Lower leg skin (tissue), 4 donors: ENCODE measurements at places on chromosomes 2 and 18.
A peak's percentile ranks its signal among the peaks of the same experiment; 100 is the strongest.

GRCh38 chr18:50284255-50284885 lies 3.0 kb upstream of the MBD1 start:
- no peak for DNase-seq

- no peak for DNase-seq
Measured at GRCh38 chr2:198905881-198906612, 551.7 kb downstream of the SATB2 start.

DNA sequence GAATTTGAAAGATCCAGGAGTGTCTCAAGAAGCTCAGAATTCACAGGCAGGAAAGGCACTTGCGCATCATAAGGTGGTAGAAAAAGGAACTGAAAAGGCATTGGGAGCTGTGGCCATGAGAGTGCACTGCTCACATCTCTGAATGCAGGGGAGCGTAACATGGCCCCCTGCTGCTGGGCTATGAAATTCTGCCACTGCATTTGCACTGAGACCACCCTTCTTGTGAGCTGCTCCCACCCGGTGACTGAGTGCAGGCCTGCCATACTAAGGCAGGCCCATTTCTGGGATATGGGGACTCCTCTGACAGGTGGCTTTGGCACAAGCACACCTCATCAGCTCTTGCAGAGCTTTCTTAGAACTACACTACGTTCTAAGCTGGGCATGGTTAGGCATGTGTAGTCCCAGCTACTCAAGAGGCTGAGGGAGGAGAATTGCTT lies 25.3 kb upstream of the STARD7 start:
- DNase-seq = no peak

- no peak for DNase-seq
Measured at GRCh38 chr18:26436176-26437051, 111.9 kb downstream of the KCTD1 start.

DNA sequence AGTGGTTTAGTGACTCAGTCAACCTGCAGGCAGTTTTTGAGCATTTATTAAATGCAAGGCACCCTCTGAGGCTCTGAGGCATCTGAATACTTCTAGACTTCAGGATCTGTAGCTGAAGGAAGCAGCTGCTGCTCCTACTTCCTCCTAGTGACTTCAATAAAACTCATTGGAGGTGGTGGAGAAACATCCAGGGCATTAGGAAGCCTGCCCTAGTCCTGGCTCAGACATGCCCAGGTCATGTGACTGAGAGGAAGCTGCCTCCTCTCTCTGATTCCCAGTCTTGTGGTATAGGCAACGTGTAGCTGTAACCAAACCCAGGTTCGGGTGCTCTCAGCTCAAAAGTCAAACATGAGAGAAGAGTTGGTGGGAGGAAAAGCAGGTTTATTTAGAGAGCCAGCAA lies 287.2 kb upstream of the GYPC start:
- DNase-seq = peak; percentile 17

- no peak for DNase-seq
Measured at GRCh38 chr2:34115076-34115475, 516.0 kb upstream of the FAM98A start.

DNA sequence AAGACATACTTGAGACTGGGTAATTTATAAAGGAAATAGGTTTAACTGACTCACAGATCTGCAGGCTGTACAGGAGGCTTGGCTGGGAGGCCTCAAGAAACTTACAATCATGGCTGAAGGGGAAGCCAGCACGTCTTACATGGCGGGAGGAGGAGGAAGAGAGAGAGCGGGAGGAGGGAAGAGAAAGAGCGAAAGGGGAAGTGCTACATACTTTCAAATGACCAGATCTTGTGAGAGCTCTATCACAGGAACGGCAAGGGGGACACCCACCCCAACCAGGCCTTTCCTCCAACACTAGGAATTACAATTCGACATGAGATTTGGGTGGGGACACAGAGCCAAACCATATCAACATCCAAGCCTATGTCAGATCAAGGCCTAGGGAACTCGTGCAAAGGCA lies 24.2 kb downstream of the MYL12B start:
- DNase-seq = no peak

GRCh38 chr2:211881449-211881848 lies 657.2 kb downstream of the ERBB4 start:
- DNase-seq = no peak

DNA sequence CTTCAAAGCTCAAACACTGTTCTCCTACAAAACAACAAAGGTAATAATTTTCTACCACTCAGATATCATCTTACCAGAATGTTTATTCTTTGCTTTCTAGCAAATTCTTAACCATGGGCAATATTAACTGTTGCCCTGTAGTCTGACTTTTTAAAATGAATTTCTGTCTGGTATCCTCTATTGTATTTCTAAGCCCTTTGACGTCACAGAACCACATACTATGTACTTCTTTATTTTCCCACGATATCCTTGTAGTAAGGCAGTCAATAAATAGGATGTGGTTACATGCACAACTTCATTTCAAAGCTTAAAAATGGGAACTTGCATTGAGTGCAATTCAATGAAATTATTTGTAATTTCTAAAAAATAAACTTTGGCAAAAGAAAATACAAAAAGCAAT lies 58.7 kb downstream of the THADA start:
- no peak for DNase-seq

DNA sequence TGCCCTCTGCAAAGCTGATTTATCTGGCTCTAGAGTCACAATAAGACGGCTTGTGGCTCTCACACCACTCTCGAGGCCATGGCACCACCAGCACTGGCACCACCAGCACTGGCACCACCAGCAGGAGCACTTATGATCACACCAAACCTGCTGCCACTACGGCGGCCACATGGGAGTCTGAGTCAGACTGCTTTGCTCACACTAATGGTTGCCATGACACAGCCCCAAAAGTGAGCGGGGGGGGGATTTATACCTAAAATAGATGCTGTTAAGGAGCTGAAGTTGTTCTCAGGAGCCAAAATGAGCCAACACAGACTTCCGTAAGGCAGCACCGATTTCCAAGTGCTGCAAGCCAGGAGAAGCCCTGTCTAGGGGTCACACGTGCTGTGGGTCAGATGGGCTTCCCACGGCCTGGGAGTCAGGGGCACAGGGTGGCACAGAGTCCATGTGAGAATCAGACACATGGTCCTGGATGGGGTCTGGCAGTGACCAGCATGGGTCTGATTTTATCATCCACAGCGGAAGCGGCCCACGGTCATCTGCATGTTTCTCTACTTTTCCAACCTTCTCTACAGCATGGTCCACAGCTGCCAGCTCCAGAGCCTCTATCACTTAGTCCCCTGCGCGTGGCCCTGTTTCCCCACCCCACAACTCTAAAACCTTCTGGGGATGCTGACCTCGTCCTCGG lies 16.7 kb downstream of the DNMT3A start:
- no peak for DNase-seq

DNA sequence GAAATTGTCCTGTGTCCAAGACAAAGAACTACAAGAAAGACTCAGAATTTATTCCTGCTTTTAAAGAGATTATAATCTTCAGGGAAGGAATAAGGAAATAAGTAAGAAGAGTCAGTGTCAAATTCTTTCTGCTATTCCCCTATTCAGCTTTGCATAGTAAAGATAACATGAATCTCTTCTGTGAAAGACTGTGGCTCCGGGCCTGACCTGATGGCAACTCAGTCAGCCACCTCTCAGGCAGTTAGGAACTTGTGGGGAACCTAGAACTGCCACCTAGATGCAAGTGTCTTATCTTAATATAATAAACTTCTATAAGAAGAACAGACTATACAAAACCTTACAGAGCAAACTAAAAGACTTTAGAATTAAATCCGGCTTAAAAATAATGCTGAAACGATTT lies 382.0 kb downstream of the RAD51AP2 start:
- DNase-seq = no peak

- no peak for DNase-seq
Measured at GRCh38 chr18:25239581-25240419, 112.2 kb downstream of the ZNF521 start.

DNA sequence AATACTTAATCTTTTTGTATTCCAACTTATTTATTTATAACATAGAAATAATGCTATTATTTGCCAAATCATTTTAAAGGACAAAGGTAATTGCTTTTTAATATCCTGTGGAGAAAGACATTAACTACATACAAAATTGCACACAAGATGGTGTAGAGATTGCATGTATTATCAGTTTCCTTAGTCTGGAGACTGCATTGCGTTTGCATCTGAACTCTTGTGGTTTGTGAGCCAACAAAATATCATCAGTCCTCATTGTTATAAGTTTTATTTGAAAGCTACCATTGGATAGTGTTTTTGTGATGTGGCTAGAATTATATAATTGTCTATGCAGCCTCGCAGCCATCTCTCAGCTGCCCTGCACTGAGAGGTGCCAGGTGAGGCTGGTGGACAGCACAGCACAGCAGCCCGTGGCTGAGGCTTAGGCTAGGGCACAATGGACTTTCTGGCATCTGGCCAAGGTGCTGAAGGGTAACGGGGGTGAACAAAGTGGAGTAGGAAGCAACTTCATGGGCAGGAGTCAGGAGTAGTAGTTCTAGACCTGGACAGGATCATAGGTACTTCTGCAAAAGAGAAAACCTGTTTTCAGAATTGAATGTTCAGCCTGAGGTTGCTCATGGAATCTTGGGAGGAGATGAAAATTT lies 15.1 kb downstream of the RASGRP3 start:
- no peak for DNase-seq

DNA sequence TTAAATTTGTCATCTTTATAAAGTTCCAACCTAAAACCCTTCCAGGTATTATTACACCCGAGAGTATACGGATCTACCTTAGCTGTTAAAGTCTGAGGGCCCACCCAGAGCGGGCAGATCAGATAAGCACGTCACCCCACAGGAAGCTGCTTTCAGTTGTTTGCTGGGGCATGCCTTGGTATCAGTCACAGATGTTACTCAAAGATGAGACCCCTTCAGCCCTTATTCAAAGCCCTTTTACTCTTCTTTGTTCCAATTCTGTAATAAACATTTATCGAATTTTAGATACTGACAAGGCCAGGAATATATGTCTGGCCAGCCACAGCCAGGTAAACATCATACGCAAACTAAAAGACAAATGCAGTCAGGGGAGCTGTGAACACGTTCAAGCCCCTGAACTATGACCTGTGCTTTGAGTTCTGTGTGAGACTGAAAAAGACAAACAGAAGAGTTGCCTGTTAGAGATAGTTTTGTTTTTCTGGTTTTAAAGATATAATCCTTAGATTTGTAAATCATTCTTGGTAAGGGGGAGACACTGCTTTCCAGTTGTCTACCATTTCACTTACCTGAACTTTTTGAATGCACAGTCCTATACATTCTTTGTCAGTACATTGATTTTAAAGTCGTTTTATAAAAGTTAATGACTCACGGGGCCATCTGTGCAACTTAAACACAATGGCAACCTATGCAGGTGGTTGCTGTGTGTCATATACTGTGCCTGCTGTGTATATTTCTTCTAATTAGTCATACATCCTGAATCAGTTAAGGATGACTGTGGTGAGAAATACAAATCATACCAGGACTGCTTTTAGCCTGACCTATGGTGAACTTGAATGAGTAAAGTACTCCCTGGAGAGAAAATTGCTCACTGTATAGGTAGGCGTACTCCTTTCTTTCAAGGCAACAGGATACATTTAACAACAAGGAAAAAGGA lies 100.5 kb upstream of the ITPRID2 start:
- no peak for DNase-seq

- no peak for DNase-seq
Measured at GRCh38 chr2:155715705-155716104, 616.8 kb downstream of the NR4A2 start.

DNA sequence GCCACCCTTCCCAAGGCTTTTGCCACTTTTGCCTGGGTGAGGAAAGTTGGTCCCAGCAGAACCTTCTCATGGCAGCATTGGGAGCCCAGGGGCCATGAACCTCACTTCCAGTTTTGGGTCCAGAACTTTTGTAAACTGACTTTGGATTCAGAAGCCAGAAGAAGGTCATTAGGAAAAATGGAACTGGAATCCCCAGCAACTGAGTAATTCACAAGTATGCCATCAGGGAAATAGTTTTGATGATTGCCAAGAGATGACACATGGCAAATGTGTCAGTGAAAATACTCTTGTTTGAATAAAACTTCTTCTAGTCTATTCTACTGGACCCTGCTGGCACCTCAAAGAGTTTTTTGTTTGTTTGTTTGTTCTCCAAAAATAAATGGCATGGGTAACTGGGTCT lies 203.7 kb downstream of the SETBP1 start:
- DNase-seq = no peak

GRCh38 chr2:131033786-131034121 lies 59.5 kb downstream of the FAM168B start:
- no peak for DNase-seq
